ENCODE measurements at places on chromosomes 16 and 17. TPM values are rescaled to one million over a fixed set of nuclear protein-coding genes. Genes with fewer than 3 reads are reported as not detected.

The SCPEP1 gene
- 66.4 TPM for polyA plus RNA-seq

The SPNS3 gene
- not detected for polyA plus RNA-seq

The RSAD1 gene
- polyA plus RNA-seq, result 12.1 TPM

The KRTAP9-2 gene
- polyA plus RNA-seq, result not detected

The CTF1 gene
- polyA plus RNA-seq, result 7.9 TPM

The VEZF1 gene
- polyA plus RNA-seq, result 27.7 TPM

The FAHD1 gene
- polyA plus RNA-seq, result 42.1 TPM

All from aorta (tissue), 5 donors.